Right hindlimb (tissue), 1 donor: ENCODE measurements at places on chromosomes 1 and 21.
A peak's percentile ranks its signal among the peaks of the same experiment; 100 is the strongest.

- peak; percentile 46 for DNase-seq
Observed at GRCh38 chr1:90717665-90718410, 736 bp upstream of the BARHL2 start.

DNA sequence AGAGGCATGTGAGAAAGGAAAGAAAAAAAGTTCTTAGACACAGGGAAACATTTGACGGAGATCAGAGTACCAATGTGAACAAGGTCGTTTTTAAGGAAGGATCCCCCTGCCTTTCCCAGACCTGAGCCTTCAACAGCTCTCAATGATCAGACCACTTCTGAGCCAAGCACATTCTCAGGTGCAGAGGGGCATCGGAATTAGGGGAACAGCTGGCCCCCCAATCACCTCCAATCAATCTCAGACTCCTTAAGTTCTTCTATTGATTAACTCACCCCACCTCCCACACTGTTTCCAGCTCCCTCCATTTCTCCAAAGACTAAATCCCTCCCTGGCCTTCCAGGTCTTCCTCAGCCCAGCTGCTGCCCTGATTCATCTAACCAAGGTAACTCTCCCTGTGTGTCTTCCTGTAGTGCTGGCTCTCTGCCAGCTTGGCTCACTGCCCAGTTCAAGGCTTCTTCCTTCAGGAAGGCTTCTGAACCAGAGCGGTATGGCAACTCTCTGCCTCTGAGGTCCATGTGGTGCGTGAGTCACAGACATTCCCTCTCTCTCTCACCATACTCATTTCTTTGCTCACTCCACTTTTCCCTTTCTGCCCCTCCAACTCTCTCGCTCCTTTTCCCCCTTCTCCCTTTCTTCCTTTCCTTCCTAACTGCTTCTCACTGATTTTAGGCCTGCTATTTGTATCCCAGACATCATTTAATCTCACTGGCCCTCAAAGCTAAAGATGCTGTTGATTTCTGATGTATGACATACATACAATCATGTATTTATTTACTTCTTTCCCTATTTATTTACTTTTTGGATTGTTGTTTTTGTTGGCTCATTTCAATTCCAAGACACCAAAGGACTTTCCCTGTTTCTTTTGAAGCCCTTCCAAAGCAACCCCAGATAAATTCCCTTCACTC, 18.1 kb downstream of the CFAP45 start:
- peak; percentile 38 for DNase-seq

DNA sequence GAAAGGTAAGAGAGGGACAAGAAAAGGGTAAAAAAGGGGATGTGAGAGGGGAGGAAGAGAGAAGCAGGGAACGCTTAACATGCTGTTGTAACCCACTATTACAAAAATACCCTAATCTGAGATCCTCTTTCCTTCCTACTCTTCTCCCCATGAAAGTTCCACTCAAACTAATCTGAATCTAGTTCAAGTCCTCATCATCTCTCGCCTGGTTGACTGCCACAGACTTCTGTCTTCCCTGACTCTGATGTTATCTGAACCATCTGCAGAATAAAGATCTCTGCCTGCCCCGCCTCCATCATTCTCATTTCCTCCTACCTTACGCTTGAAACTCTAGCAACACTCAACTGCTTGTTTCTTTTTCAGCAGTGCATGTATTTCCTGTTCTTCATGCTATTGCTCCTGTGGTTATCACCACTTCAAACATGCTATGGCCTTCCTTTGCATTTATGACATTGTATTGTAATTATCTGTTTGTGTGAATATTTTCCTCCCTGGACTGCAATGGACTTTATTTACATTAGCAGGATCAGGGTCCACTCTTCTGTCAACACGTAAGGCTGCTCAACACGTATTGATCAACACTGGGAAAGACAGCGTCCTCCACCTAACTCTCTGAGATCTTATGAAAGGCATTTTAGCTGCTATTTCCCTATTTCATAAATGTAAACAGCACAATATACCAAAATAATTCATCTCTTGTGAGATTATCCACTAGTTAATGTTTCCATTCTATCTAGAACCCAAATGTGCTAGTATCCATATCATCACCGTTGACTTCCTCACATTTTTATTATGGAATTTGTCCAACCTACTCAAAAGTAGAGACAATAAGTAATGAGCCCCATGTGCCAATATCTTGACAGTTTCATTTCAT, 215.5 kb upstream of the USP25 start:
- DNase-seq = no peak

DNA sequence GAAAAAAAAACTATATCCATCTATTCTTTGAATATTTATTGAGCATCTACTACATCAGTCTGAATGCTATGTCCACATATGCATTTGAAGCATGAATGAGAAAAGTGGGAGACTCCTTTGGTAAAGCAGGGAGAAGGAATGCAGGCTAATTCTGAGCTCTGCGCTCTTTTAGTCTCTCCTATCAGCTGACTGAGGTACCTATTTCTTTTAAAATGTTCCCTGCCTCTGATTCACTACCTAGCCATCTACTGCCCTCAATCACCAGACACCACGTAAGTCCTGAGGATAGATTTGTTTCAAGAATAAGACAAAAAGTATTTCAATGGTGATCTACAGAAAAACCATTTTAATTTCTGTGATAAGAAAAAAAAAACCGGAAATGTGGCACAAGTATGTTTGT, 3.8 kb upstream of the RGS13 start:
- no peak for DNase-seq

GRCh38 chr1:94795434-94795833, 24.7 kb upstream of the SLC44A3 start:
- no peak for DNase-seq

- peak; percentile 41 for DNase-seq
Observed at GRCh38 chr1:245153552-245154428, 995 bp upstream of the KIF26B start.

DNA sequence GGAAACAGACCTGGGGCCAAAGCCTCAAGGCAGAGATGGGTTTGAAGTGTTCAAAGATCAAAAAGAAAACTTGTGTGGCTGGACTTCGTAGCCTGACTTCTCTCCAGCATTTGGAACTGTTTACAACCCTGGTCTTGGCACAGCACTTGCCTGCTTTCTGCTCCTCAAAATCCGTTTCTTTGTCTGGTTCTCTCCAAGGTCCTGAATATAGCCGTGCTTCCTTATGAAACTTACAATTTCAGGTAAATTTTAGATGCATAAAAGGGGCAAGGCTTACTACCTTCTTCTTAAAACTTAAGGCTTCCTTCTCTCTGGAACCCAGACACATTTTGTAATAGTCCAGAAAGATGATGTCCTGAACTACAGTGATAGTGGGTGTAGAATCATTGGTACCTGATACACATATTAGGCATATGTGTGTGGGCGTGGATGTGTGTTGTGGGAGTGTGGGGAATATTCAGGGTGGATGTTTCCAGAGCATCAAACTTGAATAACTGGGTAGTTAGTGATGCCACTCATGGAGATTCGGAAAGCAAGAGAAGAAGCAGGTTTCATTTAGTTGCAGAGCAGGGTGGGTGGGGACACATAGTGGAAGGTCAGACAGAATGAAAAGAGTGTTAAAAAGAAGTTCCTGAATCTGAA, 26.4 kb upstream of the FAM78B start:
- no peak for DNase-seq

- no peak for DNase-seq
Observed at GRCh38 chr21:45135868-45136267, 61.5 kb downstream of the ADARB1 start.

- peak; percentile 68 for DNase-seq
Observed at GRCh38 chr21:17195976-17196375, 316.9 kb upstream of the CXADR start.

GRCh38 chr1:53160924-53161378, 18.5 kb upstream of the SLC1A7 start:
- no peak for DNase-seq

GRCh38 chr21:44828362-44829056, 10.6 kb upstream of the SUMO3 start:
- no peak for DNase-seq

DNA sequence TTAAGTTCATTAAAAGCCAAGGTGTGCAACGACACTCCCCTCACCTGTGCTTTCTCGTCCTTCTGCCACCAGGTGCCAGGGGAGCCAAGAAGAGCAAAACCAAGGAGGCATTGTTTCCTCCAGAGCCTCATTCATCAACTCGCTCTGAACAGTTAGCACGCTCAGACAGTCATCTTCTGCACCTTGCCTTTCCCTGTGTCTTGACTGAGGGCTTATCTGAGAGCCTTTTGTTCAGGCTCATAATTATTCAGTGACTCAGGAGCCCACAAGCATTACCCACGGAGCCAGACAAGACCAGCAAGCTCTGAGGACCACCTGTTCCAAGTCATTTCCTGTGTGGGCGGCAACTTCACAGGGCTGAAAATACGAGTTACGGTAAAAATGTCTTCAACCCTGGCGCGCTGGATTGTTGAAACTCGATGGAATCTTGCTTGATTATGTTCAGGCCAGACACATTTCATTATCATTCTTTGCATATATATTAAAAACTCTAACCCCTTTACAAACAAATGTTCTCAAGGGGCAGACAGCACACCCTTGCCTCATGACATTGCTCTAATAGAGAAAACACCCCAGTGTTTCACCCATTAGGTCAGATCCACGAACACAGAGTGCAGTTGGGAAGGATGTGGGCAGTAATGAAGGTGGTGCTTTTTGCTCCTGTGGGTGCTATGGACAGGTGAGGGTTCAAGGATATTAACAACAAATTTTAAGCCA, 89.7 kb upstream of the RUNX1 start:
- DNase-seq = no peak

GRCh38 chr1:91889717-91890459, 3.9 kb upstream of the TGFBR3 start:
- no peak for DNase-seq

- no peak for DNase-seq
Observed at GRCh38 chr1:21307210-21307609, 16.9 kb upstream of the ECE1 start.

DNA sequence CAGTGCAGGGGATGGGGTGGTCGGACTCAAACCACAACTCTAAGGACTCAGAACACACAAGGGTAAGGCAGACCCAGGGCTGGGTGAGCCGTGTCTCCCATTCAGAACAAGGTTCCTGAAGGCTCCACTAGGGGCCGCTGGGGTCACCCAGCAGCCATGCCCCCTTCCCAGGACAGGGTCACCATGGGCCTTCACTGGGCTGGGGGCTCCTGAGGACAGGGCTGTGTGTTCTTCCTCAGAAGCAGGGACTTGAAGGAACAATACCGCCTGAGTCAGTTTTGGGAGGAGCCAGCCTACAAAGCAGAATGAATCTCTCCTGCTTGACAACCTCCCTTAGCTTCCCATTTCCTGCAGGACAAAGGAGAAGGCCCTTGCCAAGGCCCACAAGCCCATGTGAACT, 15.4 kb downstream of the RIMS3 start:
- no peak for DNase-seq

DNA sequence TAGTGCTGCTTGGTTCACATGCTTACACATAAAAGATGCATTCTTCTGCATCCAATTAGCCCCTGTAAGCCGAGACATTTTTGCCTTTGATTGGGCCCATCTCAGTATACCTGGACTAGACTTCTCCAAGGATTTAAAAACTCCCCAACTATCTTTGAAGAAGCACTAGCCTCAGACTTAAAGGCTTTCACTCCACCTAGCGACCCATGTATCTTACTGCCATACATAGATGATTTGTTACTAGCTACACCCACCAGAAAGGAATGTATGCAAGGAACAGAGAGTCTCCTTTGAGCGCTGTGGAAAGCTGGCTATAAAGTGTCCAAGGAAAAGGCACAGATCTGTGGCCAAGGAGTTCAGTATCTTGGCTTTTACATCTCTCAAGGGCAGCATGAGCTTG, 91.7 kb downstream of the LIPI start:
- no peak for DNase-seq

DNA sequence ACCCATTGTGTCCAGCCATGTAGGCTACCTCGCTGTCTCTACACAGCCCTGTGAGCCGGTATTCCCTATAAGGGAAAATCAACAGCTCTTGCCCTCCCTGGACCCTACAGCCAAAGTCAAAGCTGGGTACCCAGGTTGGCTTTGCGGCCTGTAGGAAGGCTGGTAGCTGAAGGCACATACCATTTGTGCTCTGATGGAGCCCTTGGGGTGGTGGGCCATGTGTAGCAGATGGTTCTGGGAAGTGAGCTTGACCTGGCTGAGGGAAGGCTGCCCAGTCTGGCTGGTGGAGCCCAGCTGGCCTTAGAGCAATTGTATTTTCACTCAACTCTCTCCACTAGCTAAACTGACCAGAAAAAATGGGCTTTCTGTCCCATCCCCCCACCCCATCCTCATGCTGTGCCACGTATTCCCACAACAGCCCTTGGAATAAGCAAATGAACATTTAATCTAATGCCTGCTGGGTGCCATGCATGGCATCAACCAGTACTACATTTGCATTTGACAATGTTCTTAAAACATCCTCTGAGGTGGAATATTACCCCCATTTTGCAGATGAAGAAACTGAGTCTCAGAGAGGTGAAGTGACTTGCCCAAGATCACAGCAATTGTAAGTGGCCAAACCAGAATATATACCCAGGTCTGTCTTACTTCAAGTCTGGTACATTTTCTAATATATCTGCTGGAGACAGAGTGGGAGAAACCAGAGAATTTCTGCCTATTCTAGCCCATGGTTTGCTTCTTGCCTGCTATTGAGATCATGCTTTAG, 56.8 kb downstream of the NDUFS5 start:
- no peak for DNase-seq

DNA sequence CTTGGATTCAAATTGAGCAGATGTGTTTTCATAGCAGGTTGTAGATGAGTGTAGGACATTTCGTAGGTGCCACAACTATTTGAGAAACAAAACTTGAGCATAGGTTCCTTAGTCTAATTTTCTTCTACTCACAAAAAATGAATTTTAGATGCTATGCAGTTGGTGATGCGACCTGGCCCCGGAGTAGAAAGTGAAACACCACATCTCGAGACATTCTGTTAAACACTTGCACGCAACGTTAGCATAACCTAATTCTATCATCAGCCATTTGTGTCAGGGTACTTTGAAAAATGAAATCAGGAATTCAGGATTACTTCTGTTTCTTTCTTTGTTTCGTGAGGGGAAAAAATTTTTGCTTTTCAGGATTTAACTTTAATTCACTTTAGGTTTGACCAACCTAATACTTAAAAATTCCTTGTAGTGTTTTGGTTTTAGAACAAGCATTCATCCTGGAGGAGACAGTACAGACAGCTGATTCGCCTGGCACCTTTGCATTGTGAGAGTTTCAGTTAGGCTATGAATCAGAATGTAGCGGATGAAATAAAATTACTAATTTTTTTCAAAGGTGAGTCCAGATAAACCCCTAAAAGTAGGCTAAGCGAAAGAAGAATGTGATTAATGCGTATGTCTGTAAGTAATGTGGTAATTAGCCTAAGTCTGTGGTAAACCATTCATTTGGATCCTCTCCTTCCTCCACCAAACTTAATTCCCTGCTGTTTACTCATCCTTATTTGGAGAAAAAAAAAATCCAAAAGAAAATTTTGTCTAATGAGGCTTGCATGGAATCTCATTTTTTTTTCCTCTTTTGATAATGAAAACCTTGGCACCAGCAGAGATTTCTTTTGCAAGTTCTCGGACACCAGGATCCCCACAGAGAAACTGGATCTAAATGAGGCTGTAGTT, 44.9 kb downstream of the MAP3K21 start:
- no peak for DNase-seq

DNA sequence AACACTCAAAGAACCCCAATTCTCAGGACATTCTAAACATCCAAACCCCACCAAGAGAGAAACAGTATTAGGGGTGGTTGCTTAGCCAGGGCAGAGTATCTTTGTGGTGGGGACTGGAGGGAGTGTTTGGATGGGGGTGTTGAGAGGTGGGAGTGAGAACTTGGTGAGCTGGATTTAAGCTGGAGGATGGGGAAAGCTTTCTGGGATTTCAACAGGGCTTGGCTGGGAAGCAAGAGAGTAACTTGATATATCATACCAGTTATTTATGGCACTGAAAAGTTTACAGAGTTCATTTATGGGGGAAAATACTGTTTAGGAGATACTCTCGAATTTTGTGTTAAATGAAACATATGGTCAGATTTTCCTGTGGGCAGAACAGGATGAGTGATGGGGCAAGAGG, 6.8 kb upstream of the CNIH3 start:
- DNase-seq = no peak
